Right renal cortex interstitium (tissue), 3 donors: ENCODE measurements at places on chromosomes 5 and 9. TPM values are rescaled to one million over a fixed set of nuclear protein-coding genes. Genes with fewer than 3 reads are reported as not detected.
A peak's percentile ranks its signal among the peaks of the same experiment; 100 is the strongest.

- DNase-seq, result no peak
Measured at GRCh38 chr5:171681677-171682076, 103.9 kb upstream of the SMIM23 start.

- DNase-seq, result no peak
Measured at GRCh38 chr5:87298692-87299362, 31.1 kb downstream of the RASA1 start.

DNA sequence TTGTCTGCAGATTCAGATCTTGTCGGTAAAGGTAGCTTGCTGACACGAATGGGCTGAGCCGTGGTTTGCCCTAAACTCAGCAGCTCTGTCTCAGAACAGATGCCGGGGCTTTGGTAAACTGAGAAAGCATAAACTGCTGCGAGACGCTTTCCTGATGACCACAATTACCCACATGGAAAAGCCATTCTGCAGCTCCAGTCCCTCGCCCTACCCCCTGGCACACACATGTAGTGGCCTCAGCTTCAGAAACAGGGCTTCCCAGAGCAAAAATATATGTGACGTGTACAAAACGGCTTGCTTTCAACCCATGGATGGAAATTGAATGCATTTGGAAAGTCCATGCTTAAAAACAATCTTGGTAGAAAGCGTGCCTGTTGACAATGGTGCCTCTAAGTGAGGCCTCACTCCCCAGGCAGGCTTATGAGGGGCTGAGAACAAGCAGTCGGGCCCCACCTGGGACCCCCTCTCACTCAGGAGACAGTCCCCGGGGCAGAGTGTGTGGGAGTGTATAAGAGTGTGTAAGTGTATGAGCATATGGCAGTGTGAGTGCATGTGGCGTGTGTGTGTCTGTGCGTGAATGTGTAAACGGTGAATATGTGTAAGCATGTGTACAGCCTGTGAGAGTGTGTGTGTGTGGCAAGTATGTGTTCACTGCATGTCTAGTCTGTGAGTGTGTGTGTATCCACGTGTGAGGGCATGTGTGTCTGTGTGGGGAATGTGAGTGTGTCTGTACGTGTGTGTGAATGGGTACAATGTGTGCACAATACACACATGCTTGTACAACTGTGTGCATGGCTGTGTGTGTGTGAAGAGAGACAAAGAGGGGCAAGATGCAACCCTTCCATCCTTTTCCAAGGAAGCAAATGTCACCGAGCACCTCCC, 88.2 kb upstream of the SMIM23 start:
- no peak for DNase-seq

DNA sequence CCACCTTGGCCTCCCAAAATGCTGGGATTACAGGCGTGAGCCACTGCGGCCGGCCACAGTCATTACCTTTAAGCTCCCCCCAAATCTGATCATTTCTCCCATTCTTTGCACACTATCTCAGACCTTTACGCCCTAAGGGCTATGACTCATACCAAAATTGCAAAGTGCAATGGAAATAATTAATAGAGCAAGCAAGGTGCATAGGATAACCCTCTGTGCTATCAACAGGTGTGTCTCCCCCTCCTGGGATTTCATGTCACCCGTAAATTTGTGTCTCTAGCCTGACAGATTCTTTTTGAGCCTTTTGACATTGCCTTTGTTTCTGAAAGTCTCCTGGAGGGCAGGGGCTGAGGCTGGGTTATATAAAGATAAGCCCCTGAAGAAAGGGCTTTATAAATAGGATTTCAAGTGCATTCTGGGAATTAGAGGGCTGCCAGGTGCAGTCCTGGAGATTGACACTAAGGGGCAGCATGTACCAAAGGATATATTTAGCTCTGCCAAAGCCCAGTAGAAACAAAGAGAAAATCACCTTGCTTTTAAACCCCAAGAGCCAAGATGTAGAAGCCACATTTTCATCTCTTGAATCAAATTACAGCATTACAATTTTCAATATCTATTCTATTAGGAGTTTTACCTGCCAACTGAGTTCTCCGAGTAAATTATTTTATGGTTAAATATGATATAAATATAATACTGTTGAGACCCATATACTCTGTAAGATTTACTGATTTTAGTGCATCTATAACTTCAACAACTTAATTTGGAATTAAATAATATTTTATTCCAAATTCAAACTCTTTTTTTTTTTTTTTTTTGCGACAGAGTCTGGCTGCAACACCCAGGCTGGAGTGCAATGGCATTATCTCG, 18.2 kb downstream of the S100Z start:
- peak; percentile 52 for DNase-seq

GRCh38 chr5:135029477-135030122, 4.4 kb downstream of the PITX1 start:
- DNase-seq, result no peak

- no peak for DNase-seq
Measured at GRCh38 chr5:143142596-143143435, 260.7 kb downstream of the NR3C1 start.

GRCh38 chr9:121612511-121612998, 38.9 kb upstream of the DAB2IP start:
- DNase-seq, result no peak

DNA sequence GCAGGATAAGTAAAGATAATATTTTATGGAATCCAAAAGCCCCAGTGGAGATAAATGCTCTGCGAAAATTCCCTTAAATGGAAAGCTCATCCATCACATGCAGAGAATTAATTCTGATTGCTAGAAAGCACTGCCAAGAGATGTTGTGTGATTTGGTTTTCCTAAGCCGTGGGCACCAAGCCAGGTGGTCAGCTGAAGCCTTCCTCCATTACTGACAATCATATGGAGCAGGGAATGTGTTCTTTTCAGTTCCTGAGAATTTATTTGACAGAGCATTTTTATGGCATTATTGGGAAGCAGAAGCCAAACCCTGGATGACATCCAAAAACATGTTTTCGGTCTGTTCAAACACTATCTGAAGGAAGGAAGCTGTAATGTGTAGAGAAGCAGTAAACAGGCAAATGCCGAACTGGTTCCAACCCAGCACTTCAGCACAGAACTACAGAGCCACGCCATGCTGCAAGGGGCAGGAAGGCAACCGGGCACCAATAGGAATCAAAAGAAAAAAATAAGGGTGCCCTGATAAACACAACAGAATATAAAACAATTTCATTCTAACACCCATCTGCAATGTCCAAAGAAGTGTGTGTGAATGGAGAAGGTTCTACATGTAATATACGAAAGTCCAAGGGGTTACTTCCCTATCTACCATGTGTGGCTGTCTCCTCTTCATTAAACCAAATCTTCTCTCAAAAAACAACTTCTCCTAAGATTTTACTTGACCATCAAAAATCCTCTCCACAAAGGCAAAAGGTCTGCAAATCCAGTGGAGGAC, 12.3 kb downstream of the ARSB start:
- peak; percentile 61 for DNase-seq

- no peak for DNase-seq
Measured at GRCh38 chr5:151224372-151224771, 480 bp upstream of the CCDC69 start.

DNA sequence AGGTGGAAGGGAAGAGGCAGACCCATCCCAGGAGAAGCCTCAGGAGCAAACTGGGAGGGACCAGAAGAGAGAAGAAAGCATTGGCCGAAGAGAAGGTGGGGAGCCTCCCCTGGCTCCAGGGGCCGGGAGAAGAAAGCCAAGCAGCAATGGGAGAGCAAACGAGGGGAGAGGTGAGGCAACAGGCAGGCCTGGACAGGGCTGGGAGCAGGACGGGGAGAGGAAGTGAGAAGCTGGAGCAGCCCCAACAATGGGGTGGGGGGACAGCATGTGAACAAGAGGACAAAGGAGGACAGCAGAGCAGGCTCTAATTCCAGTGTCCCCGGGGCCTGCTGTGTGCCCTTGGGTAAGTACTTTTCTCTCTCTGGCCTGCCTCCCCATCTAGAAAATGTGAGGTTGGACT, 115.3 kb downstream of the PSD2 start:
- DNase-seq, result no peak

DNA sequence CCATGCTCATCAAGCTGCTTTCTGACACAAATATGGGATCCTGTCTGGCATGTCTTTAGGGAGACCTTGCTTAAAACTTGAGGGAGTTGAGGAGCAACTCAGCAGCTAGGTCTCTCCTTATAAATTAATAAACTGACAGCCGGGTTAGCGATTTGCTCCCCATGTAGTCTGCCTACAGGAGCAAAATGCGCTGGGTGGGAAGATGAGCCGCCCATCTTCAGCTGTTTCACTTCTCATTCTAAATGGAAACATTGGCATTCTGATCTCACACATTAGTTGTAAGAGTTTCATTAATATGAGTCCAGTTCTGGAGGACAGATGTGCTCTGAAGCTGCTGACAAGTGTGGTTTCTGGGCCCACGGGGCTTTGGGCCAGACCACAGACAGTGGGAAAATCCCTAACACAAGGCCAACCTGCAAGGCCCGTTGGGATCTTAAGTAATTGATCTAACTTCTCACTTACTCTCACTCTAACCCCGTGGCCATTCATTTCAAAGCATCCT, 197.0 kb downstream of the MCTP1 start:
- DNase-seq, result no peak

DNA sequence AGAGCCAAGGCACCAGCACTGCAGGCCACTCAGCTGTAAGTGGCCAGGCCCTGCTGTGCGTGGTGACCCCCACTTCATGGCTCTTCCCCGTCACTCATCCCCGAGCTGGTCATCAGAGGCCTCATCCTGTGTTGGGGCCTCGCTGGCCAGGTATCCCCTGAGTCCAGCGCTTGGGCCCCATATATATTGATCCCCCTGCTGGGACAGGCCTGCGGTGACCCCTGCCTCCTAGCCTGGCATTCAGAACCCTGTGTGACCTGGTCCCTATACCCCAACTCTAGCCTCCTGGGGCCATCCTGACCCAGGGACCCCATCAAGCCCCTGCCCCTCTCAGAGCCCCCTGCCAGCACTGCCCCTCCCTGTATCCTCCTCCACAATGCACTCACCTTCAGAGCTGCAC, 12.7 kb downstream of the GBGT1 start:
- no peak for DNase-seq

GRCh38 chr9:93295031-93295430, 111.1 kb downstream of the WNK2 start:
- no peak for DNase-seq

- no peak for DNase-seq
Measured at GRCh38 chr9:1319436-1319835, 269.3 kb downstream of the DMRT2 start.

DNA sequence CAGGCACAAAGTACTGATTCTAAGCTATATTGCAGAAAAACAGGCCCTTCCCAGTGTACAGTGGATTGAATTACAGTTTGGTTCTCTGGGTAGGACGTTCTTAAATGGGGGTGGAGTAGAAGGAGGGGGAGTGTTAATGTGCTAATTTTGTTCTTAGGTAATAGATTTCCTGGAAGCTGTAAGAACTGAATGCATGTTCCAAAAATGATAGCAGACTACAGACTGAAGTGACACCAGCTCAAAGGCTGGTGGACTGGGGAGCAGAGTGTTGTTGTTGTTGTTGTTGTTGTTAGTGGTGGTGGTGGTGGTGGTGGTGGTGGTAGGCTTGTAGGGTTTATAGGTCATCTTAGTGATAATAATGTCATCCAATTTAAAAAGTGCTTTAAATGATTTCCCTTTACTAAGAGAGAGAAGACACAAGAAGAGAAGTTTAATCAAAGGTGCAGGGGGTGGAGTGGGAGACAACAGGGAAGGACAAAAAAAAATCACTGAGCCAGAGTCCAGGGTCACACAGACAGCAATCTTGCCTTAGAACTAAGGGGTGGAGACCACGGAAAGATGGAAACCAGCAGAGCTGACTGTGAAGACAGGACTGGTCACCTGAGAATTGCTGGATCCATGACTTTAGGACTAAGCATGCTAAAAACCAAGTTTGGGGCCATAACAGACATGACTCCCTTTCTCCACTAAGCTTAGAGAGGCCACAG, 27.0 kb downstream of the TTLL11 start:
- no peak for DNase-seq

DNA sequence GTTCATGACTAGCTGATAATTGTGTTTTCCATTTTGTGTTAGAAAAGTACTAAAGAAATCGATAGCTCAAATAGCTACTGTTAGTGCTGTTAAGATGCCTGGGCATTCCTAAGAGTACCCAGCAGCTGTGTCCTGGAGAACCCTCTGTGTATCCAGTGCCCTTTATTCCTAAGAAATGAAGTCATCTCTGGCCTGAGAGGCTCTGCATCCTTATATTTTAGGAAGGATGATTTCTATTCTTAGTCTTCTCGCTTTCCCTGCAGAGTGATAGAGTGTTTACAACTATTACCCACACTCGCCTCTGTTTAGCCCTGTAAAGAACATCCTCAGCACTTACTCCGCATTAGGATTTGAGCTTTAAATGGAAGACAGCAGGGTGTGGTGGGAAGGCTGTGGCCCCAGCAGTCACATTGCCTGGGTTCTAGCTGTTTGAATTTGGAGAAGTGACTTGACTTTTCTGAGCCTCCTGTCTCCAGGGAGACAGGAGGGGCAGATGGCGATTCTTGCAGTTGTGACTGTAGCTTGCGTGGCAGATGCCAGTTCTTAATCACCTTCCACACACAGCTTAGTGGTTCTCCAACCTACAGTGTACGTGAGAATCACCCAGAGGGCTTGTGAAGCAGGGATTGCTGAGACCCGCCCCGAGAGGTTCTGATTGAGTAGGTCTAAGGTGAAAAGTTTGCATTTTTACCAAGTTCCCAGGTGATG, 177.2 kb upstream of the PITX1 start:
- no peak for DNase-seq

DNA sequence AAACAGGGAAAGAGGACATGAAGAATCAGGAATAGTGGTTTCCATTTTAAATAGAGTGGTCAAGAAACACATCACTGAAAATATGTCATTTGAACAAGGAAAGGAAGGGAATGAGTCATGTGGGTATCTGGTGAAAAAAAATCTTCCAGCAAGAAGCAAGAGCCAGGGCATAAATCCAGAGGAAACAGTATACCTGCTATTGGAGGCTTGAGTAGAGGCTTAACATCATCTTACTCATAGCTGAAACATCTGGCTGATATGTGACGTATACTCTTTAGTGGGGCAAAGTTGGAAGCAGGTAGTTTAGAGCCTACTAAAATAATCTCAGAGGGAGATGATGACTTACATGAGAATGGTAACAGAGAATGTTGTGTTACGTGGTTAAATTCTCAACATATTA, 517.2 kb downstream of the CAAP1 start:
- no peak for DNase-seq

GRCh38 chr9:91714874-91715615, 235.0 kb downstream of the ROR2 start:
- DNase-seq, result no peak

- no peak for DNase-seq
Measured at GRCh38 chr5:169978714-169979113, 1.6 kb downstream of the INSYN2B start.

DNA sequence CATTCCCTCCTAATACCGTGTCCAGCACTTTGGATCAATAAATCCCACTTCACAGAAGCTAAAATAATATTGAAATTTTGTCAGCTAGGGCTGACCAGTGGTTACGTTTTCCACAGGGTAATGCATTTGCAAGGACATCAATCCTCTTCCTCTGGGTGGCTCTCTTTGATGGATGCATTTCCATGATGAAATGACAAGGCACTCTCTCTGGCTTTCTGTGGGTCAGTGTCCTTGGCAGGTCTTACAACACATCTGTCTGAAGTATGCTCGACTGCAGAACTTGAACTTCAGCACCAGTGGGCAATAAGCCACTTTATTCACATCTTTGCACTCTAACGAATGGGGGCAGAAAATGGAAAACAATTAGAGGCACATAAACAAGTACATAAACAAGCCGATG, 330.1 kb downstream of the ADAMTS6 start:
- DNase-seq, result no peak

ENTREP1 gene
- polyA plus RNA-seq, result 1.6 TPM

THBS4 gene
- 15.9 TPM for polyA plus RNA-seq

OLFM1 gene
- polyA plus RNA-seq, result 3.2 TPM

WWC1 gene
- polyA plus RNA-seq, result 102 TPM

CARTPT gene
- polyA plus RNA-seq, result not detected

FRMD3 gene
- polyA plus RNA-seq, result 22.8 TPM

OGN gene
- 34.0 TPM for polyA plus RNA-seq

CTNNAL1 gene
- polyA plus RNA-seq, result 69.9 TPM

EQTN gene
- 0.19 TPM for polyA plus RNA-seq
